ENCODE measurements at places on chromosomes 11 and 22. TPM values are rescaled to one million over a fixed set of nuclear protein-coding genes. Genes with fewer than 3 reads are reported as not detected.

DNA sequence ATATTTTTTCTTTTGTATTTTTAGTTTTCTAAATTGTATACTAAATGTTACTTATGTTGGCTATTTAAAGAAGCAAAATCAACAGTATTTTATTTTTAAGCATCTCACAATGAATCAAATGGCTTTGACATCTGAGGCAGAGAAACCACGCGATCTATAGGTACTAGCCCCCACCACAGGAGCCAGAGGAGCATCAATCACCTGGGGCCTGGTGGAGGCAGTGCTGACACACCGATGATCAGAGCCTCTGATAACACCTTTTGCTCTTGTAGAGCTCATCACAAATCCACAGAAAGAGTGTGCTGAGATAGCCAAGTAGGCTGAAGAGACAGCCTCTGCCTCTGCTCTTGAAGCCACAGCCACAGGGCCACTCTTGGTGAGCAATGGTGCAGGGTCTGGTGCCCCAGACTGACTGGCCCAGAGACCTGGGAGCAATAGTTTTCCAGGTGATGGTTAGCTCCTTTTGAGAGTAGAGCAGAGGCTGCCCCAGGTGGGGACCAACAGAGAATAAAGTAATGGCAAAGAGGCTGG lies 25.2 kb downstream of the HIRA start:
- DNase-seq: no peak

The HOATZ gene
- not detected for total RNA-seq

GRCh38 chr22:21646608-21647590 lies 4.8 kb downstream of the SDF2L1 start:
- DNase-seq: peak; percentile 58

DNA sequence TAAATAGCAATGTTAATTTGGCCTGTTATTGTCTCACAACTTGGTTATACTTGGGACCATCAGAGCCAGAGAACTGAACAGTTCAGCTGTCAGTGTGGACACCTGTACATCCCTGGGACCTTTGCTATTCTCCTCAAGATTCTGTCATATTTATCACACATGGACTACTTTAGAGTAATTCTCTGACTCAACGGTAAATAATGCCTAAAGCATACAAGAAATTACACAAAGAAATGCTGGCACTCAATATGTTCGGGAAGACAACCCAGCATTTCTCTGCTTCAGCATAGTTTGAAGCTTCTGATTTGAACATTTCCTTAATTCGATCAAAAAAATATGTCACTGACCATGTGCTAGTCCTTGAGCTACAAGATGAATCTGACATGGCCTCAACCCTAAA lies 34.6 kb upstream of the MMP13 start:
- DNase-seq: no peak

The AQP11 gene
- total RNA-seq: 0.39 TPM

The ANO9 gene
- total RNA-seq: not detected

GRCh38 chr11:11163669-11164333 lies 189.2 kb downstream of the CSNK2A3 start:
- DNase-seq: no peak

DNA sequence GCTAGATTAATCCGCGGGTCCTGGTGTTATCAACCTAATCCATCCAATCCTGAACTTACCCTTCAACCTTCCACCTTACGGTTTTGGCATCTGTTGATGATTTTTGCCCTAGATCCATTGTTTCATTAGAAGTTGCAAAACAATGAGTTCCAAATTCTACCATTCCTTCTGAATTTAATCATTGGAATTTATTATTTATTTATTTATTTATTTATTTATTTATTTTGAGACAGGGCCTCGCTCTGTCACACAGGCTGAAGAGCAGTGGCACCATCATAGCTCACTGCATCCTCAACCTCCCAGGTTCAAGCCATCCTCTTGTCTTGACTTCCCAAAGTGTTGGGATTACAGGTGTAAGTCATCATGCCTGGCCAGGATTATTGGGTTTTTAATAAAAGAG lies 20.3 kb upstream of the VPS37C start:
- DNase-seq: no peak

DNA sequence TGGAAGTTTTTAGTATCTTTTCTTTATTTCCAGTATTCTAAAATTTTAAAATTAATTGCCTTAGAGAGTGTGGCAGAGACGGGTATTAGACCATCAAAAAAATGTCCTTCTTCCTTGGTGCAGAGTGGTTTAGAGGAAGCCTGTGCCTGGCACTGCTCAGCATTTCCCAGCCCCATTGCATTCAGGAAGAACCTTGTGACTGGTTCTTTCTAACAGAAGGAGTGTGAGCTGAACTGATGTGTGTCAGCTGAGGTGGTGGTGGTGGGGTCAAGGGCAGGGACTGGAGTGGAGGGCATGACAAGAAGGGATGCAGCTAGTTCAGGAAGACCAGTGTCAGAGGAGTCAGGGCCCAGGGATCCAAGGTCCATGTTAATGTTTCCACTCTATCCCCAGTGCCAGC lies 58.7 kb upstream of the FDX1 start:
- no peak for DNase-seq

DNA sequence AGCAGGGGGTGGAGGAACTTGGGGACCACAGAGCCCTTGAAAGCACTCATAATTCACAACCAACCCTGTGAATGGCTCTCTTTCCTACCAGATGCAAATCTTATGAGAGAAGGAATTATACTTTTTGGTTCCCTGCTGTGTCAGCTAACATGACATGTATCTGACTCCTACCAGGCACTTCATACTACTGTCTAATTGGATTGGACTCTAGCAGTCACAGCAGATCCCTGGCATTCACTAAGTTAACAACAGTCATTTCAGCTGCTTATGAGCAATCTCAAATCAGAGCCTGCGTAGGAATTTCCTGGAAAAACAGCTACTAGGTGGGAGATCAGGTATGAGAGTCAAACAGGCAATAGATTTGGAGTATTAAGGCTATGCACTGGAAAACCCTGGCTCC lies 11.1 kb upstream of the ENDOD1 start:
- DNase-seq: no peak

DNA sequence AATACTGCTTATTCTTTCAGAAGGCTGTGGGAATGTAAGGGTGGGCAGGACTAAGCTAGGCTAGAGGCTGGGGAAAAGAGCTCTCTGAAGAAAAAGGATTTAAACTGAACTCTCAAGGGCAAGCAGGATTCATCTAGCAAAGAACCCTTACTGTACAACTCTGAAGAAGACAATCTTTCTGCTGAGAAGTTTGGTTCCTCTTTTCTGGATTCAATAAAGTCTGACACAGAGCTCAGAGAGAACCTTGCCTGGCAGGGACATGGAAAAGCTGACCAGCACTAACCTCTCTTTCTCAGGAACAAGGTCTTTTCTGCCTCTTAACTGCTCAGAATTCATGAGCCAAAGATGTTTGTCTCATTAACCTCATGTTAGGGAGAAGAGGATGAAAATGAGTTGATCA lies 388.4 kb upstream of the DDI1 start:
- no peak for DNase-seq

DNA sequence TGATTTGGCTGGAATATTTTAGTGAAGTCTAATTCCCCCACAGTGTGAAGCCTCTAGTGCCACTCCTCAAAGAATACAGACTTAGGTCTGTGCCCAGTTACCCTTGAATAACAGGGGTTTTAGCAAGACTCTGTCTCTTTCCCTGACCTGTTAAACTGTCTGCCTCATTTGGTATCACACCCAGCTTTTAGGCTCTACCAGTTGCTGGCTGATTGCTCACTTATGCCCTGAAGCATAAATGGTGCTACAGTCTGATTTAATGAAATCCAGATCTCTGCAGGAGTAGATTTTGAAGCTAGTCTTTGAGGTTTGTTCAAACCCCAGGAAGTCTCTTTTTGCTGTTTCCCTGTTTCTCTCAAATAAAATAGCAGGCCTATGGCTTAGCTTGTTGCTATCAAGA lies 45.2 kb upstream of the LIPT2 start:
- no peak for DNase-seq

The DSCAML1 gene
- total RNA-seq: not detected
